ENCODE measurements at places on chromosomes 2 and 18.

DNA sequence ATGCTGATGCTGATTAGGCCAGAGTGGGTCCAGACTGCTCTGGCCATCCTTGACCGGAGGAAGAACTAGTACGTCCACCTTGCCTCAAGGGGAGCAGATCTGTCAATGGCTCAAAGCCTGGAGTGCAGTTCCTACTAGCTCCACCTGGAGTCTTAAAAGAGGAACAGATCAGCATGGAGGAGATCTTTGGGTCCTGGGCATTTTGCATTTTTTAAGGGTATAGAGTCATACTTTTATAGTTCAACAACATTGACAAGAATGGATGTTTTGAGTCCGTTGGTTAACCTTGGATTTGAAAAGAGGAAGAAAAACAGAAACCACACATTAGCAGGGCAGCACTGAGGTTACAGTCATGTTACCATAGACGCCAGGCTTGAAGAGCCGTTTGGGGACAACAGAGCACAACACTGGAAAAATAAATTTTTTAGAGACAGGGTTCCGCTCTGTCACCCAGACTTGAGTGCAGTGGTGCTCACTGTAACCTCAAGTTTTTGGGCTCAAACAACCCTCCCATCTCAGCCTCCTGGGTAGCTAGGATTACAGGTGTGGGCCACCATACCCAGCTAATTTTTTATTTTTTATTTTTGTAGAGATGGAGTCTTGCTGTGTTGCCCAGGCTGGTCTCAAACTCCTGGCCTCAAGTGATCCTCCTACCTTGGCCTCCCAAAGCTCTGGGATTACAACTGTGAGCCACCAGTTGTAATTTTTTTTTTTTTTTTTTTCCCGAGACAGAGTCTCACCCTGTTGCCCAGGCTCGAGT is 78.5 kb downstream of the PRKCE start:
- no peak for DNase-seq

DNA sequence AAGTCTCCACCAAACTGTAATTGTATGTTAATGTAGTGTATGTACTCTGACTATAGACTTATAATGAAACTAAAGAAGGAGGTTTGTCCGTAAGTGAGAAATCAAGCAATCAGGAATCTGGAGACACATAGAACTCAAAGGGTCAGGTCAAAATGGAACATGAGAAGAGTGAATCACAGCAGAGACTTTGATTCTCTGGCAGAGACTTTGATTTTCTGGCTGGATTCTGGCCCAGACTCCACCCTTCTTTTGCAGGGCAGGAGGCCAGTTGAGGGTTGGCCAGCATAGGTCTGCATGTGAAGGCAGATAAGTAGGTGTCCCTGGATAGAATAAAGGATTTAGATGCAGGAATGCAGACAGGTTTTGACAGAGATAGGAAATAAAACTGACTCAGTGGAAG is 11.0 kb upstream of the NCKAP5 start:
- DNase-seq = no peak

DNA sequence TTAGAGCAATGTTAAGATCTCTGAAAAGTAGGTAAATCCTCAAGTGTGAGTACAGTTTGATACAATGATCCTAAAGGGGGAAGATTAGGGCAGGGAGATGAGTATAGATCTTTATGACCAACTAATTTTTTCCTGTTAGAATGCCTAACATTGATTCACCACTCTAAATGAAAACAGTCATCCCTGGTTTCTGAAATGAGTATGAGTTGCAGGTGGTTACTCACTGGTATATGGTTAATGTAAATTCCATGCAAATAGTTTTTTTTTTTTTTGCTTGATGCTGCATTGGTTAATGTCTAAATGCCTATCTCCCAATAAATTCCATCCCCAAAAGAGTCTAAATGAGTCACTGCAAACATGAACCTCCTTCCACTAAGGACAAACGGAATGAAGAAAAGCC is 55.0 kb upstream of the SERPINB2 start:
- DNase-seq = no peak

GRCh38 chr18:35750929-35751328 is 169.4 kb downstream of the GALNT1 start:
- no peak for DNase-seq

- no peak for DNase-seq
These were observed 1177.4 kb upstream of the LRRTM1 start for GRCh38 chr2:81481994-81482368.

DNA sequence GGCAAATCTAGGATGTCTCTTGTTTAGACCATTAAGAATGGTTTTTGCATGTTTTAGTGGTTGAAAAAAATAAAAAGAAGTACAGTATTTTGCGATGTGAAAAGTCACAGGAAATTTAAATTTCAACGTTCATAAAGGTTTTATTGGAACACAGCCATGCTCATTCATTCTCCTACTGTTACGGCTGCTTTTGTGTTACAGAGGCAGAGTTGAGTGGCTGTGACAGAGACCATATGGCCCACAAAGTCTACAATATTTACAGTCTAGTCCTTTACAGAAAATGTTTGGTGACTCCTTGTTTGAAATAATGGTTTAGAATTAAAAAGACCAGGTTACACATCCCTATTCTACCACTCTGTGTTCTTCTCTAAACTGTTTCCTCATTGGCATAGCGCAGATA is 48.1 kb downstream of the MYOM1 start:
- no peak for DNase-seq

- DNase-seq = no peak
These were observed 319.5 kb upstream of the HNMT start for GRCh38 chr2:137644731-137645130.

GRCh38 chr2:10375570-10376281 is 72.4 kb downstream of the ODC1 start:
- no peak for DNase-seq

- no peak for DNase-seq
These were observed 255.1 kb upstream of the LINC00305 start for GRCh38 chr18:64403784-64404503.

DNA sequence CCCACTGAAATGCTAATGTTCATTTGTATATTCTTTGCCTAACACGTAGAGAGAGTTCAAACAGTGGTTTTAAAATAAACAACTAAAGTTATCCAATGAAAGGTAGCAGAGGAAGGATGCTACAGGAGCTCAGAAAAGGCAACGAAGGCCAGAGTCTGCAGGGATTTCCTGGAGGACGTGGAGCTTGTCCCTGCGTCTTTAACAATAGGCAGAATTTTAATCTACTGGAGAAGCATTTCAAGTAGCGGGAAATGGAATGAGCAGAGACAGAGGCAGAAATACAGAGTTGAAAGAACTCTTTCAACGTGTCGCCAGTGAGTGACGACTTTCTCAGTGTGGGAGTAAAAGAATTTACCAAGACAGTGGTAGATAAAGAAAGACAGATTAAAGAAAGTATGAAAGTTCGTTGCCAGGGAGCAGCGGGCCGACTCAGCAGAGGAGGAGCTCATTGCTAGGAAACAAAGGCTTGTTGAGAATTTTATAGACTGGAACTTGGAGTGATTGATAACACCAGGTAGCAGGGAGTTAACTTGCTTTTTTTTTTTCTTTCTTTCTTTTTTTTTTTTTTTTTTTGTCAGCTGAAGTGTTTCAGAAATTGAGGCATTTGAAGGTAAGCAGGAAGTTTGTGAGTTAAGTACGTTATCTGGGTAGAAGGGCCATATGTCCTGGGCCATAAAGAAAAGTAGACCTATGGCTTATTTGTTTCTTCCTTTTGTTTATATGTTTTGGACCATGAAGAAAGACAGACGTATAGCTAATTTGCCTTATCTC is 625 bp upstream of the NBAS start:
- DNase-seq = no peak

DNA sequence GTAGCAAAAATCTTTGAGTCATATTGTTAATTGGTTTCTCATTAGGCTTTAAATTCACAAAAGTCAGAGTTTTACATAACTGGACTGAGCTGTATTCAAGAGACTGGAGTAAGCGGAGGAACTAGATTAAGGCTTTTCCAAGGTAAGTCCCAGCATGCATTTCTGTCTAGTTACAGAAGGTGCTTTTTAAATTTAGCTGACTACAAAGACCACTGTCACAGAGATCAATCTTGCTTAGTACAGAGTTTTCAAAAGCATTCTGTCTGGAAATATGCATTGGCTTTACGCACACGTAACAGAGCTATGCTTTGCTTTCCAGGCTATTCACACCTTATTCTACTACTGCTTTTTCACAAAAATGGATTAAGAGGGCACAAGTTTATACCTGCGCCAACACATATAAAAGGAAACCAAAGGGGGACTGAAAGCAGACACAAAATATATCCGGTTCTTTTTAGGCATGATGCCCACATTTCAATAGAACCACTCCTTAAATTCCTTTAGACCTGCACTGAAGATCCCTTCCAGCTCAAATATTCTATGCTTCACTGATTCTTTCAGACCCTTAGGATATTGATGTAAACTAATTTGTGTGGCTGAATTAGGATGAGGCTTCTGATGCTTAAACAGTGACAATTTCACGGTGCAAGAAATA is 560.7 kb upstream of the CRIM1 start:
- DNase-seq = no peak

DNA sequence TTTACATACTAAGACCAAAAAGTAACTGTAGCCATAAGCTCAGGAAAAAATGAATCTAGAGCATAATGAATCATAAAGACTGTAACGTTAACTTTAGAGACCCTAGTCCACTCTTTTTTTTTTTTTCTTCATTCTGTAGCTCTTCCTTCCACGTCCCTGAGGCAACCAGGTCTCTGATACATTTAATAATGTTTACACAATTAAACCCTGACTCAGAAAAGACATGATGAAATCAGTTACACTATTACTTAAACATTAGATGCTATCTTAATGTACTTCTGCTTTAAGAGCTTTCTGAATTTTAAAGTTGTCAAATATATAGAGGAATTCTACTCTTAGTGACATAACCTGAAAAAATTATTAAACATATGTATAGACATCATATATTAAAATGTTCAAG is 1121.5 kb upstream of the DDX18 start:
- DNase-seq = no peak

DNA sequence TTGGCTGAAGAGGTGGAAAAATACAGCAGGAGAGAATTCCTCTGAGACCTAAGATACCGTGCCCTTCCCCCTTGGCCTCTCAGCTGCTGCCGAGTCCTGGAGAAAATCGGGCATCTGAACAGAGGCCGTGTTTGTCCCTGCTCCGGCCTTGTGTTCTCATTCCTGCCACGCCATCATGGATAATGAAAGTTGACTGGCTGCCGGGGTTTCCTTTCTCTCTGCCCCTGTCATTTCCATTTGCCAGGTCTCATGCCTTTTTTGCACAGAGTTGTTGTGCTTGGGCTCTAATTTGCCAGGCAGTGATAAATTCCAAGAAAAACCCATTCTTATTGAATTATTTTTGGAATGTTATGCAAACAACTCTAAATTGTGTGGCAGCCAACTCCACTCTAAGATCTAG is 496.9 kb upstream of the TNP1 start:
- no peak for DNase-seq

DNA sequence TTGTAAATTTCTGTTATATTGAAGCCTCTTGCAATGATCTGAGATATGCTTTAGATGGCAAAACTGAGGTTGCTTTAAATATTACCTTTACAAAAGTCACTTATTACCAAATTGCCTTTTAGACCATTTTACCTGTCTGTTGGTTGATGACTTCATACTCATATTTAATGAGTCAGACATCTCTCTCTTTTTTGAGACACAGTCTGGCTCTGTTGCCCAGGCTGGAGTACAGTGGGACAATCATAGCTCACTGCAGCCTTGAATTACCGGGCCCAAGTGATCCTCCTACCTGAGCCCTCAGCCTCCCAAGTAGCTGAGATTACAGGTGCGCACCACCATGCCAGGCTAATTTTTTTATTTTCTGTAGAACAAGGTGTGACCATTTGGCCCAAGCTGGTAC is 11.5 kb upstream of the PPP4R3B start:
- no peak for DNase-seq

DNA sequence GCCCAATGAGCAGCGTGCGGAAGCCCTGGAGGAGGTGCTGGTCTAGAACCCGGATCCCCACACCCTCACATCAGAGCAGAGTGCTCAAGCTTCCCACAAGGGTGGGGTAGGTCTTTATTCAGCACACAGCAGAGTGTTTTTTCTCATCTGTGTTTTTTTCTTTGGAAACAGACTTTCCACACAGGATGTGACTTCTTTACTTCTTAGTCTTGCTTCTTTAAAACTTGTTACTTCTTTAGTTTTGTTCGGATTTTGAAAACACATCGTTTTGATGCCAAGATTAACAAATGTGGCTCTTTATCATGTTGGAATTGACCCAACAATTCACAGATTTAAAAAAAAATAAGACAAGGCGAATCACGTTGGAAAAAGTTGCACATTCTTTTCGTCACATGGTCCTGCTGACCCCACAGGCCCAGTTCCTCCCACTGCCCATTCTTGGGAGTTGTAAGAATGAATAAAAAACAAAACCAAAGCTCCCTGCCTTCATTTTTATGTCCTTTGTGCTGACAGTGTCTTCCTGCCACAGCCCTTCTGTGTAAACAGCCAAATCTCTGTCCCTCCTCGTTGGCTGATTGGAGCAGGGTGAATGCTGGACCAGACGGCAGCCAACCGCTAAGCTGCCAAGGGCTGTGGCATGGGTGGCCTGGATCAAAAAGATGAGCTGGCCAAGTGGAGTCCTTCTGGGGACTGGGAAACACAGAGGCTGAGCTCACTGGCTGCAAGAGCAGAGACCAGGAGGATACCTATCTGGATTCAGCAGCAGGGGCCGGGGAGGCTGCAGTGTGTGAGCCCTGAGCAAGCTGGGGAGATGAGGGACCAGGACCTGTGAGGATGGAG is 81.6 kb downstream of the TWIST2 start:
- DNase-seq = no peak

DNA sequence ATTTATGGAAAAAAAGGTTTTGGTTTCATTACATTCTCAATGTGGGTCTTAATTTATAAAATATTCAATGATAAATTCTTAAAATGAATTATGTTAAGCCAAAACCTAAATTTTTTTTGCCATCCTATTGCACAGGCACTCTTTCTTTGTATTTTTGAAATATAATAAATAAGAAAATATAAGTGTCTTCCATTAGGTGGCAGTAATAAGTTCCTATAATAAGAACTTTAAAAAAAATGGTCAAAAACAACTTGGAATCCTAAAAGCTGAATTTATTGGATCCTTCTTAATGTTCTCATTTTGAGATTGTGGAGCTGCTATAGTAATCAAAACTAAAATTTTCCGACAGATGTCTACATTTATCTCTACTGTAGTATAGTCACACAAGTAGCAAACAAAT is 5.7 kb downstream of the CALCRL start:
- no peak for DNase-seq

GRCh38 chr2:7749895-7750559 is 832.8 kb downstream of the RNF144A start:
- DNase-seq = no peak

GRCh38 chr2:175575346-175576258 is 394.1 kb upstream of the ATP5MC3 start:
- DNase-seq = no peak

DNA sequence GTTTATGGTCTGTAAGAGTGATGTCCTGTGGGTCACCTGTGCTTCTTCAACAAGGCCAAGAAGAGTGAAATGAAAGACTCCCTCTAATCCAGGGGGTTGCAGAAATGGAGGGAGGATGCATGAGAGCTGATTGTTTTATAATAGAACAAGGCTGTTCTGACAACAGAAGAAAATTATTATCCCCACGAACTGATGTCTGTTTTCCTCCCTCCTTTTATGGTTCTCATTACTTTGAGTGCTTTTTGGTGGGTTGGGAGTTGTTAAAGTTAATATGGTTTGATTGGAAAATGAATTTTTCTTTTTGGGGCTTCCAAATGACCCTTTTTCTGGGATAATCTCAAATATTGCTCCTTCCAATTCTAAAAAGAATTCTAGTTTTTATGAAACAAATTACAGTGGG is 33.6 kb downstream of the GATA6 start:
- no peak for DNase-seq
